ENCODE measurements at places on chromosomes 16 and 17. TPM values are rescaled to one million over a fixed set of nuclear protein-coding genes. Genes with fewer than 3 reads are reported as not detected.

GRCh38 chr16:12504312-12504711 lies 299.4 kb downstream of the CPPED1 start:
- DNase-seq = no peak

DNA sequence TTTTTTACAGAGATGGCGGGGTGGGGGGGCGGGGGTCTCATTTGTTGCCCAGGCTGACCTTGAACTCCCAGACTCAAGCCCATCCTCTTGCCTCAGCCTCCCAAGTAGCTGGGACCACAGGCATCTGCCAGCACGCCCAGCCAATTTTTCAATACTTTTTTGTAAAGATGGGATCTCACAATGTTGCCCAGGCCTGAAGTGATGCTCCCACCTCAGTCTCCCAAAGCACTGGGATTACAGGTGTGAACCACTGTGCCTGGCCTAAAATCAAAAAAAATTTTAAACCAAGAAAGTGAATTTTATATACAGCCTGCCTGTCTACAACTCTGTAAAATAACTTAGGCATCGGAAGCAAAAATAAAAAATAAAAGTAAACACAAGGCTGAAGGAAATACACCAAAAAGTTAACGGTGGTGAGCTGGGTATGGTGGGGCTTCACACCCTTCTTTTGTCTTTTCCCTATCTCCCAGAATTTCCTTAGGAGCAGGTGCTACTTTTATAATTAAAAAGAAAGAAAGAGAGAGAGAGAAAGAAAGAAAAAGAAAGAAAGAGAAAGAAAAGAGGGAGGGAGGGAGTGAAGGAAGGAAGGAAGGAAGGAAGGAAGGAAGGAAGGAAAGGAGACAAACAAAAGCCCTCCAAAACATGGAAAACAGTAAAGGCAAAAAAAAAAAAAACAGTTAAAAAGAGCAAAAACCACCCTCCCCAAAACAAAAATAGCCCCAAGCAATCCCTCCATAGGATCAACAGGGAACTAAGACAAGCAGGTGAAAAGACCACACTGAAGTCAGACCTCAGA lies 51.4 kb downstream of the TBC1D16 start:
- peak; percentile 5 for DNase-seq

DNA sequence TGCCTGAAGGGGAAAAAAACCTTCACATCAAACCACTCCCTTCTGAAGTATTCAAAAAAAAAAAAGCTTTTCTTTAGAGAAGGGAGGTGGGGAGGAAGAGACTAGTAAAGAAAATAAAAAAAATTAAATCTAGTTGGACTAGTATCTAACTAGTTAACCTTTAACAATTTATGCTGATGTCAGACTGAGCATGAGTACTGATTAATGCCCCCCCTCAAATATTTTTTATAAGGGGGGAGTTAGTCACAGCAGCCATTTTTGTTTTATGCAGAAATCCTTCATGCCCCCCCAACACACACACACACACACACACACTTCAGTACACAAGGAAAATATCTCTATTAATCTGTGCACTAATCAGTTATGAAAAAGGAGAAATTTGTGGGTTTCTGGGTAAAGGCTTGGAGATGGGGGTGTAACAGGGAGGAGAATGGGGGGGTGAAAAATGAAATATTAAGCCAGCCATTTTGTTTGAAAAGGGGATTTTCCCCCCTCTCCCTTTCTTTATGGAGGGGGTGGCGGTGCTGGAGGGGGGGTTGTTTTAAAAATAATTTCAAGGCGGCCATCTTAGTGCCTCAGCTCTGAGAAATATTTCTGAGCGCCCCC lies 4.7 kb upstream of the CHD3 start:
- DNase-seq = no peak

GRCh38 chr16:49158029-49158642 lies 123.5 kb downstream of the CBLN1 start:
- DNase-seq = no peak

DNA sequence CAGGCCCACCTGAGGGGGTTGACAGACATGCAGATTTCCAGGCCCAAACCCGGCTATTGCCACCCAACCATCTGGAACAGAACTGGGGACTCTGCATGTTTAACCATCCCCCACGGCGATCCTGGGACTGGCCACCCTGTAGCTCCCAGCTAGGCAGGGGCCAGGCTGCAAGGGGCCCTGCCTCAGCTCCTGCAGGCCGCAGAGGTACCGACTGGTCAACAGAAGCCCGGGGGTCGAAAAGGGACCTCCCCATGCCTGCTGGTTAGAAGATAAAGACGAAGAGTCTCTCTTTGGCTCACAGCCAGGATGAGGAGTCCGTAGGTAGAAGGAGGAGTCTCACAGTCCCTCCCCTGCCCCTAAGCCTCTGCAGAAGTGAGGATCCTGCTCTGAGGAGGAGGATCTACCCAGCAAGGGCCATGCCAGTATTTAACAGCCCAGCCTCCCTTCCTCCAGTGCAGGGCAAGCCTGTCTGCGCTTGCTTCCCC lies 223.4 kb upstream of the TNRC6C start:
- DNase-seq = no peak

GRCh38 chr17:38653230-38653629 lies 21.5 kb downstream of the EPOP start:
- no peak for DNase-seq

- no peak for DNase-seq
Observed at GRCh38 chr17:49104511-49105074, 28.0 kb upstream of the B4GALNT2 start.

- no peak for DNase-seq
Observed at GRCh38 chr16:86044241-86044671, 145.3 kb downstream of the IRF8 start.

GRCh38 chr16:72129976-72130656 lies 36.5 kb downstream of the DHX38 start:
- no peak for DNase-seq

- no peak for DNase-seq
Observed at GRCh38 chr17:67164302-67164701, 80.7 kb downstream of the HELZ start.

- no peak for DNase-seq
Observed at GRCh38 chr16:24497440-24497839, 41.9 kb upstream of the RBBP6 start.

- no peak for DNase-seq
Observed at GRCh38 chr17:82915010-82915756, 75.4 kb upstream of the ZNF750 start.

The KCNJ12 gene
- 0.32 TPM for polyA plus RNA-seq

The TEX19 gene
- polyA plus RNA-seq = not detected

The MRPS7 gene
- polyA plus RNA-seq = 34.1 TPM

The TEKT5 gene
- 0.45 TPM for polyA plus RNA-seq

The MT1M gene
- polyA plus RNA-seq = 1.4 TPM

The BCO1 gene
- polyA plus RNA-seq = 1.0 TPM

The CCL18 gene
- 24.0 TPM for polyA plus RNA-seq
